NCI-H2171 treated with DMSO at 0.1 percent for 48 hours (cell line): ENCODE measurements at places on chromosomes 4 and X.

GRCh38 chrX:34119122-34119521 is 13.0 kb downstream of the FAM47A start:
- no peak for DNase-seq

GRCh38 chr4:8586671-8587468 is 5.7 kb upstream of the CPZ start:
- no peak for DNase-seq

- DNase-seq, result no peak
These were observed 119.6 kb upstream of the BRWD3 start for GRCh38 chrX:80929251-80929650.

DNA sequence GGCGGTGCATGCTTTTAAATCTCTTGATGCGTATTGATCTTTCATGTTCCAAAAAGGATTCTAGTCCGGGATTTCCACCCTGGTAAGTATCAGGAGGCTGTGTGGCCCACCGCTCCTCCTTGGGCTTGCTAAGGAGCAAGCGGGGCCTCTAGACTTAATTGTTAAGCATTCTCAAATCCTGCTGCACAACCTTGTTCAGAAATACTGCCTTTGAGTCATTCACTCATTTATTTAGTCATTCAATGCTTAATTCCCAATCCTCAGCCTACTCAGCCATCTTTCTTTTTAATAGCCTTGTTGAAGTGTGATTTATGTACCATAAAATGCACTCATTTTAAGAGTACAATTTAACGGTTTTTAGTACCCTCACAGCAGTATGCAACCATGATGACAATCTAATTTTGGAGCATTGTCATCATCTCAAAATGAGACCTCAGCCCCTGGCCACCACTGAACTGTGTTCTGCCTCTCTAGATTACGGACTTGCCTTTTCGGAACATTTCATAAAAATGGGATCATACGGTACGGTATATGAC is 15.6 kb upstream of the SLC2A9 start:
- no peak for DNase-seq

GRCh38 chrX:19334945-19335626 is 8.6 kb upstream of the PDHA1 start:
- peak; percentile 27 for DNase-seq
